NCI-H226 (cell line): ENCODE measurements at places on chromosomes 1 and 21.

DNA sequence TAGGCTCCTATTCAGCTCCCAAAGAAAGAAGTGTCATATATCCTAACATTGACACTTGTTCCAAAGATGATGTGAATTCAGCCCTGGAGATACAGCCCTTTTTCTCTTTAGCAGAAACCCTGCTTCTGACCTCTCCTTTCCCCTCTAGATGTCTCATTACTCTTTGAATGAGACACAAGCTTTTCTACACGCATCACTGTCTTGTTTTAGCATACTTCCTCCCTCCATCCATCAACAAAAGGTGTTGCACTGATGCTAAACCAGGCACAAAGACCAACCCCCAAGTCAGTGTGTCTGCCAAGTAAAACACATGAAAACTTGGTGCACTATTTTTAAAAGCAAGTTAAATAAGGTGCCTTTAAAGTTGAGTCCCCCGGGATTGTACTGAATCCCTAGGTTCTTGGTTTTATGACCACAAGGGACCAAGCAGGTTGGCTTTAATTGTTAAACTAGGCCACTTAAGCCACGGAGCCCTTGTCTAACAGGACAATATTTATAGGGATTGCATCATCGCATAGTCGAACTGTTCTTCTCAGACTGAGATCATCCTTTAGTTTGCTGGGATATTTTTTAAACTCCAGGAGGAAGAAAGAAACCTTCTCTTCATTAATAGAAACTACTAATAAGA lies 101.0 kb upstream of the GUCA2B start:
- DNase-seq: no peak

DNA sequence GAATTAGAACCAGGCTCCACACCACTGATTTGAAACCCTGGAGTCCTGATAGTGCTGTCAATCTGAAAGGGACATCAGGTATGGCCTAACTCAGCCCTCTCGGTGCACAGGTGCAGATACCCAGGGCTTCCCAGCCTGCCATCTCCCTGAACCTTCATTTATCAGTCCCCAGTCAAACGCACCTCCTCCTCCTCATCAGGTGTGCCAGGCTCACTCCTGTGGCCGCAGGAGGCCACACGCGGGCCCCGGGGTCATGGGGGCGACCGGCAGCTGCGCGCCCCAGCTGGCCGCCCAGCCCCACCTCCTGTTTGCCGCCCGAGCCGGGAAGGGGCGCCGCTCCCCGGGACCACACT lies 572 bp downstream of the FUCA1 start:
- DNase-seq: no peak

DNA sequence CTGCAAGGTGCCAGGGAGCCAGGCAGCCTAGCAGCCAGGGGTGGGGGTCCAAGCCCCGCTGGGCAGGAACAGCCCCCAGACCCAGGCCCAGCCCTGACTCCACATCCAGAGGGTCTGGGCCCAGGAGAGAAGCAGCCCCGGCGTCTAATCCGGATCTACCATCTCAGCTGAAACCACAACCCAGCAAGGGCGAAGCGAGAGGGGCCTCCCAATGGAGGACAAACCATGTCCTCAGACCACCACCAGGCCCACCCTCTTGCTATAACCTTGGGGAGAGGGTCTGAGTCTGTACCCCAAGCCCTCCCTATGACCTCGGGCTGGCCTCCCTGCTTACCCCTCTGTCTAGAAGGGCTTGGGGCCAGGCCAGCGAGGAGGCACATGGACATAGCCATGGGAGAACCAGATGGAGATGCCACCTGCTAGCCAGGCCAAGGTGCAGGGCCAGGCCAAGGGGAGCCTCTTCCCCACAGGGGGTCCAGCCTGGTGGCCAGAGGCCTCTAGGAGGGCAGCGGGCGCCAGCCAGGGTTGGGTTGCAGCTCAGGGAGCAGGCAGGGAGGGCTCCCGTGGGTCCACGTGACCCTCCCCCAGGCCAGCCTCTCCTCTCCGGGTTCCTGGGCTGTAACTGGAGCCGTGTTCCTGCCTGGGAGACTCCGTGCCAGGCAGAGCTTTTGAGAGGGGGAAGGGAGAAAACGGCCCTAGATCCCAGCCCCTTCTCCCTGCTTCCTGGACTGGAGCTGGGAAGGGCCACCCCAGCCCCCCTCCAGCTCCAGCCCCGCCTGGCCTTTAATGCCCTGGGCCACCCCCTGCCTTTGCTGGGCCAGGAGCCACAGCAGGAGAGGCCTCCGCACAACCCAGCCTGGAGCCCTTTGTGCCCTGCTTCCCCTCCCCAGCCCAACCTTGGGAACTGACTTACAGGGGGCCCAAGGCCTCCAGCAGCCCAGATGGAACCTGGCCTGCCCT lies 2.5 kb downstream of the WNT9A start:
- peak; percentile 74 for DNase-seq

DNA sequence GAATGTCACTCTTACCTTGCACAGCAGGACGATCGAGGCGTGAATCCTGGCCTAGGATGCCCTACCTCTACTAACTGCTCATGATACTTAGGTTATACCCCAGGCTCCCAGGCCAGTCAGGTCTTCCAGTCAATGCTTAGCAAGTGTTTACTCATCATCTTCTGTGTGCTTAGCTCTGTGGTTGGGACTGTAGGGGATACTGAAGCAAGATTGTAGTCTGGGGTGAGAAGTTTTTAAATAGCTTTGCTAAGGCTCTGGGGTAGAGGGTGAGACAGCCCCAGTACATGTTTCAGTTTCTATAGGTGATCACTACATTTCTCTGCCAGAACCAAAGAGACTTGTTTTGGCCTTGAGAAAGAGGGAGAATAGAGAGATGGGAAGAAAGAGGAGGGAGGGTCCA lies 250.8 kb upstream of the KIAA0040 start:
- no peak for DNase-seq

DNA sequence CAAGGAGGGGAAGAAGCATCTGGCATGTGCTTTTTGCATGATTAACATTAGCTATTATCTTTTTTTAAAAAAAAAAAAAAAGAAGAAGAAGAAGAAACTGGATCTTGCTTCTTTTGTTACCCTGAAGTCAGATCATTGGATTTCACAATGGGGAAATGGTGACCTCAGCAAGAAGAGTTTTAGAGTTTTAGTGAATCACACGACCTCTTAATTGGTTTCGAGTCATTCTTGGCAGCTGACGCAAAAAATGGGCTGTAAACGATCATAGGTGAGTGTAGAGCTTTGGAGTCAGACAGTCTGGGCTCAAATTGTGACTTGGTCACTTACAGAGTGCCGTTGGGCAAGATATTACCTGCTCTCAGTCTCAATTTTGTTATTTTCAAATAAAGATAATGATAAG lies 33.3 kb upstream of the PGBD5 start:
- no peak for DNase-seq

- no peak for DNase-seq
Observed at GRCh38 chr1:157139052-157139715, 989 bp upstream of the ETV3 start.

GRCh38 chr1:196409586-196409985 lies 198.7 kb downstream of the KCNT2 start:
- no peak for DNase-seq

DNA sequence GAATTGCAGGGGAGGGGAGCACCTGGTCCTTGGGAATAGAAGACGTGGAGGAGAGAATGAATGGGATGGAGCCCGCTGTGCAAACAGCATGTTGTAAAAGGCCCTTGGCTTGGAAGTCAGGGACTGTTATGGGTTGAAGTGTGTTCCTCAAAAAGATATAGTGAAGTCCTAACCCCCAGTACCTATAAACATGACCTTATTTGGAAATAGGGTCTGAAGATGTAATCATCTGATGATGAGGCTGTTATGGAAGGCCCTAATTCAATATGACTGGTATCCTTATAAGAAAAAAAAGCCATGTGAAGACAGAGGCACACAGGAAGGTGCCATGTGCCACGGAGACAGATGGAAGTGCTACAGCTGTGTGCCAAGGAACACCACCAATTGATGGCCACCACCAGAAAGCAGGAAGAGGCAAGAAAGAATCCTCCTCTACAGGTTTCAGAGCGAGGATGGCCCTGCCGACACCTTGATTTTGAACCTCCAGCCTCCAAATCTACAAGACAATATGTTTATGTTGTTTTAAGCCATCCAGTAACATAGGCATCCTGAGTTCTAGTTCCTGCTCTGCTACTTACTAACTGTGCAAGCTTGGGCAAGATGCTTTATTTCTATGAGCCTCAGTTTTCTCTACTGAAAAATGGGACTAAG lies 51.2 kb downstream of the LRRN2 start:
- no peak for DNase-seq

GRCh38 chr1:159798893-159799292 lies 3.3 kb upstream of the FCRL6 start:
- DNase-seq: peak; percentile 75

DNA sequence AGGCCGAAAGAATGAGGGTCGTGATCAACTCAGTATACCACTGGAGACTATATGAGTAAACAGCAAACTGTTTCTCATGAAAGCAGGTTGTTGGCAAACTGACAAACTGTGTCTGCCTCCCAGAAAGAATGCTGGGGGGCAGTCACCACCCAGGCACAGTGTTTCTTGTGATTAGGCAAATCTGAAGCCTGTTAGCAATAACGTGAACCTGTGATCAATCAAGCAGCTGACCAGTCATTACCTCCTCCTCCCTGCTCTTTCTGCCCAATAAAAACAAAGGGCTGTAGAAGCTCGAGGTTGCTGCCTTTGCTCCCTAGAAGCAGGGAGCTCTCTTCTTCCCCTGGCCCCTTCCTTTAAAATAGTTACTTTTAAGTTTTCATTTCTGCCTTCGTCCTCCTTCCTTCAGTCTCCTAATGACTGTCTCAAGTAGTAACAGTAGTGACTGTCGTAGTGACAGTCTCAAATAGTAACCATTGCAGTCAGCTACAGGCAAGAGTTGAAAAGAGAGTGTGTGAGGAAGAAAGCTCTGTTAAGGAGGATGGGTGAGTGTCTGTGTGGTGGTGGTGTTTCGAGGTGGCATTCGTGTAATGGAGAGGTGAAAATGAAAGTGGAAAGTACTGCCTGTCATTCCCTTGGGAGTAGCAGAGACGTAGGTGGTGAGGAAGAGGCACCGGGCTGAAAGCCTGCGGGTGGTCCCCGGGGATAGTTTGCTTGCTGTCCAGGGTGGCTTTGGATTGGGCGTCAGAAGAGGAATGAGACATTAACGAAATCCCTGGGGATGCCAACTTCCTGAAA lies 14.5 kb downstream of the HHAT start:
- DNase-seq: no peak

DNA sequence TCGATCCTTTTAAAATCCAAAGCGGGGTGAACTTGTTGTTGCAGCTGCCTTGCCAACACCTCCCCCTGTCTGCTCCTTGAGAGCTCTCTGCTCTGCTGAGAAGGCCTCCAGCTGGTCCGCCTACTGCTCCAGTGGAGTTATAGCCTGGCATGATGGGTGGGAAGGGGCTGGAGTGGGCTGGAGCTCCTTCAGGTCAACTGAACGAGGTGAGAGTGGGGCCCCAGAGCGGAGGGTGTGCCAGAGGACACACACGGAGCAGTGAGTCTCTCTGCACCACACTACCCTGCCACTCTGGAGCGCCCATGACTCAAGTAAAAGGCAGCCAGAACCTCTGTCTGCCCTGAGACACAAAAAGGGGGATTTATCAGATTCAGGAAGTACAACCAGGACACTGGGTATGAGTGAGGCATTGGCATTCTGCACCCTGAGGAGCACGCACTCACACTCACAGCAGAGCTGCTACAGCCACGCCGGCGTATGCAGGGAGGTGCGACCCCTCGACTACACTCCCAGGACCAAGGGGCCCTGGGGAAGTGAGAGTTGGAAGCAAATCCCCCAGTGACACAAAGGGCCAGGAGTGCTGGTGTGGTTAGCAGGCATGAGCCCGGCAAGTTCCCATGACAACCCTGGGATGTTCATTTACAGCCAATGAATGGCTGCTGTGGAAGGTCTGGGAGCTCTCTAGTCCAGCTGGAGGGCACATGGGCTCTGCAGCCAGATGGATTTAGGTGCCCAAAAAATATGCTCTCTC lies 28.0 kb upstream of the EVA1B start:
- DNase-seq: peak; percentile 92
